Stimulated activated CD4-positive, alpha-beta T cell treated with anti-CD3 and anti-CD28 coated beads, Interleukin-4, amount 100 ng/mL, for 4 hours (primary cell): ENCODE measurements at places on chromosomes 3 and 15.

DNA sequence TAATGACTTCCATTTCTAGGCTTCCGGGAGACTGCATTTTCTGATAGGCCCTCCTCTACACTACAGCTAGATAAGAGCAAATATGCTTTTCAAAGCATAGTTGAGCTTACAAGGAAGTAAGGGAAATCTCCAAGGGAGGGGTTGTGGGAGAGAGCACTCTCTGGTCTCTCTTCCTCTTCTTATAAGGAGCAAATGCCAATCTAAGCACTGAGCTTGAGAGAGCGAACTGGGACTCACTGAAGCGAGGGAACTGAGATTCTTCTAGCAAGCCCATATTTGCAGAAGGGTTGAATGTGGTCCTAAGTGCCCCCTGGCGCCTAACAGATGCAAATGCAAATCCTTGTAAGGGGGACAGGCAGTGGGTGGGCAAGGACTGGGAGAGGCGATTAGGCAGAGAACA, 164.8 kb downstream of the ERC2 start:
- no peak for DNase-seq

DNA sequence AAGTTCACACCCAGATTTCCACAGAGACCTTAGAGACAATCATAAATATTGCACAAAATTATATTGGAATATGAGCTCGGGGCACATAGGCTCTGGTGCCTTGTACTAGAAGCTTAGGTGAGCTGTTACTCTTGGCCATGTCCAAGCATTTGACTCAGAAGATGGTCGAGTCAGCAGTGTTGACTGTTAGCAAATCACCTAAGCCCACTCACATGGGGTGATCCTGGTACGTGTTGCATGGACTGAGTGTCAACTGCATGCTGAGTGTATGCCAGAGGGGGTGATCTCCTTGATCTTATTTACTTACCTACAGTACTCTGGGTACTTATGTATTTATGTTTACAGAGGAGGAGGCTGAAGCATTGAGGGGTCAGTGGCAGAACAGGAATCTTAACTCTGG, 14.0 kb downstream of the SMAD3 start:
- no peak for DNase-seq

GRCh38 chr15:39454189-39454986, 126.5 kb upstream of the THBS1 start:
- DNase-seq, result no peak

GRCh38 chr15:24862726-24863521, 91.9 kb upstream of the SNRPN start:
- no peak for DNase-seq

DNA sequence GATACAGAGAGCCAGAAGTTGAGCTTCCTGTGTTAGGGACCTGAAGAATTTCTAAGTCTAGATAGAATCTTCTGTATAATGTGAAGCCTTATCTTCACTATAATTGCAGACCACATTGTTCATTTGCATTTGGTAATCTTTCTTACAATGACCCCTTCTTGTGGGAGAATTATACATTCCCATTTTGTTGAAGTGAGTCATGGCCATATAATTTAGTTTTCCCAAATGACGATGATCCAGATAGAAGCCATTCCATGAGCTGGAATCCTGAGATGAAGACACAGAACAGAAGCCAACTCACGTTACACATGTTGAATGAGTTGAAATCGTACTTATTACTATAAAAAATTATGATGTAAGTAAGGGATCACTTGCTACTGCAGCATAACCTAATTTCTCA, 187.8 kb downstream of the TUSC7 start:
- no peak for DNase-seq

GRCh38 chr3:72625602-72626337, 222.5 kb downstream of the SHQ1 start:
- no peak for DNase-seq

- no peak for DNase-seq
These were observed 77.9 kb upstream of the ARHGEF3 start for GRCh38 chr3:56879436-56880215.

- no peak for DNase-seq
These were observed 165.1 kb upstream of the ATP10A start for GRCh38 chr15:26028086-26028740.

DNA sequence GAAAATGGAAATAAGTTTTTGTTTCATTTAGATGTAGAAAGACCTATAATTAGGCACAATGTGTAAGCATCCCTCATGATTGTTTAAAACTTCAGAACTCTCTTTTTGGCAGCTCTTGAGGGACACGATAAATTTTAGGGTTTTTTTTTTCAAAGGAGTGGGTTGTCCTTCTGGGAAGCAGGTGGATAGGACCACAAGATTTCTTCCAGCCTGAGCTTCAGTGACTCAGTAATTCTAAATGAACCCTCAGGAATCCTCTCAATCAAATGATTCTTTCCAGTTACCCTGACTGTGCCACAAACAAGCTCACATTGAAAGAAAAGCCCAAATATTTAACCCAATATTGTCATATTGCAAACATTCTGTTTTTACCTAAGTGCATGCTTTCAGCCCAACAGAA, 45.1 kb downstream of the COL8A1 start:
- DNase-seq, result no peak

GRCh38 chr3:140910860-140911259, 30.8 kb upstream of the SLC25A36 start:
- DNase-seq, result no peak
